SK-N-DZ (cell line): ENCODE measurements at places on chromosomes 1 and 21.
A peak's percentile ranks its signal among the peaks of the same experiment; 100 is the strongest.

DNA sequence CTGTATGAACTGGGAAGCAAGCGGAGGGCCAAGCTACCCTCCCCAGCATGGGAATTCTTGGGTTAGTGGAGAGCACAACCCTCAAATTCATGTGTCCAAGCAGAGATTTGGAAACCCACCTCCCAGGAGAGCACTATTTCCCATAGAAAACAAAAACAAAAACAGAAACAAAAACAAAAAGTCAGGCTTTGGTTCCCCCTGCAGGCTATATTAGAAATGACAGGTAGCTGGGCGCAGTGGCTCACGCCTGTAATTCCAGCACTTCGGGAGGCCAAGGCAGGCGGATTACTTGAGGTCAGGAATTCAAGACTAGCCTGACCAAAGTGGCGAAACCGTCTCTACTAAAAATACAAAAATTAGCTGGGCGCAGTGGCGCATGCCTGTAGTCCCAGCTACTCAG is 10.8 kb downstream of the MINDY1 start:
- no peak for DNase-seq

DNA sequence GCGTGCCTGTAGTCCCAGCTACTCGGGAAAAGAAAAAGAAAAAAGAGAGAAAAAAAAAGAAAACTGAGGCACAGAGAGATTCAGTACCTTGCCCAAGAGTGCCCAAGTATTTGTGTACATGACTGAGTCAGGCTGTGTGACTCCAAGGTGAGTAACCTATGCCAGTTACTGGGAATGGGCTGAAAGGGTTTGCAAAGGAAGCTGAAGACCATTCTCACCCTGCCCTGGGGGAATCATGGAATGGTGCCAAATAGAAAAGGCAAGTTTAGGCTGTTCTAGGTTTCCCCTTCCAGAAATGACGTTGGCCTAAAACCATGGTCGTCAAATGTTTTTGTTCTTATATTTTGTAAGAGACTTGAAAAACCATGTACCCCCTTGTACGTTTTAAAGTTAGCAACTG is 37.9 kb upstream of the LRIG2 start:
- no peak for DNase-seq

- no peak for DNase-seq
Observed at GRCh38 chr1:30505853-30506252, 217.5 kb downstream of the MATN1 start.

DNA sequence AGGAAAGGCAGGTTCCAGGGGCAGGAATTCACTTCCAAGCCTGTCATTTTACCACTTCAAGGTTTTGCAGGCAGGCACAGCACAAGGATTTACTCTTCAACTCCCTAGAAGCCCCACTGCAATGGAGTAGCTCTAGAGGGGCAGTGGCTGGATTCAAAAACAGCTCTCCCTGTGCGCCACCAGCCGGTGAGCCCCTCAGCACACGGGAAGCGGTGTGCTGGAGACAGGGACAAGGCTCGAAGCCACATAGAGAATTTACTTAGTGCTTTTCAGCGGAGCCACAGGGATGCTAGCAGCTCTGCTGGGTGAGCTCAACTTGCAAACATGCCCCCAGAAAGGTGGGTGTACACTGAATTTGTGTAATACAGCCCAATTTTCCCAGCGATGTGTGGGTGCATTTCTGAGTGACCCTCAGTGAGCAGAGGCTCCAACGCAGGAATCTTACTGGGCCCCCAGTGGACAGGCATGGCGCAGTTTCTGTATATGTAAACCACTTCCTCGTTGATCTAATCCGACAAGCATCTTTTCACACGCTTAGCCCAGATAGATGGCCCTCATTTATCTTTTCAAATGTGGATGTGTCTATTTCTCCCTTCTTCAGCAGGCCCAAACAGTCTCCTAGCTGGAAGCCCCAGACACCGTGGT is 10.9 kb downstream of the VWA5B1 start:
- DNase-seq: no peak

- no peak for DNase-seq
Observed at GRCh38 chr1:208604295-208604694, 360.1 kb upstream of the PLXNA2 start.

- DNase-seq: no peak
Observed at GRCh38 chr1:117077267-117077666, 17.1 kb downstream of the TTF2 start.

DNA sequence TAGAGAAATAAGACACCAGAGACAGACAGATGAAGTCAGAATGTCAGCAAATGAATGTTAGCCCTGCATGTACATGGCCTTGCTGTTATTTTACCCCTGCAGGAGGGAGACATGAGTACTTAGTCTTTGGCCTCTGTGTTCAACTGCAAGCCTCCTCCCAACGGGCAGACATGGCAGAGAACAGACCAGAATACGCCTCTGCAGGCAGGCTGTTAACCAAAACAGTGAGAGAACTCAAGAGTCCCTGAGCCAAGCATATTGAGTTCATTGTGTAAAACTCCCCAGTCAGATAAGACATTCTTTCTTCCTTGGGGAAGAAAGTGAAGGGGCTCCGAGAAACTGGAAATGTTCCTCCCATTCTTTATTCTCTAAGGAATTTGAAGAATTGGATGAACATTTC is 150.9 kb downstream of the PHTF1 start:
- no peak for DNase-seq

- DNase-seq: peak; percentile 45
Observed at GRCh38 chr1:110672001-110672752, 2.6 kb downstream of the KCNA3 start.

GRCh38 chr1:26861889-26862378 is 1.0 kb upstream of the SFN start:
- no peak for DNase-seq

DNA sequence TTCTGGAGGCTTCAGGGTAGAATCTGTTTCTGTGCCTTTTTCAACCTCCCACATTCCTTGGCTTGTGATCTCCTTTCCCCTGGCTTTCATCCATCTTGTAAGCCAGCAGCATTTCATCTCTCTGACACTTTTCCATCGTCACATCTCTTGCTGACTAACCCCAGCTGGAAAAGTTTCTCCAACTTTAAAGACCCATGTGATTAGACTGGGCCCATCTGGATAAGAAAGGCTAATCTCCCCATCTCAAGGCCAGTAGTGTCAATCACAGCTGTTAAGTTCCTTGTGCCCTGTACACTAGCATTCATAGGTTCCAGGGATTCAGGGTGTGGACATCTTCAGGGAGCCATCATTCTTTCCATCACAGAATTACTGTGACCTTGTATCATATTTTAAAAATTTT is 452.1 kb downstream of the TTLL7 start:
- no peak for DNase-seq

GRCh38 chr1:116873680-116874271 is 35.9 kb upstream of the PTGFRN start:
- DNase-seq: no peak

DNA sequence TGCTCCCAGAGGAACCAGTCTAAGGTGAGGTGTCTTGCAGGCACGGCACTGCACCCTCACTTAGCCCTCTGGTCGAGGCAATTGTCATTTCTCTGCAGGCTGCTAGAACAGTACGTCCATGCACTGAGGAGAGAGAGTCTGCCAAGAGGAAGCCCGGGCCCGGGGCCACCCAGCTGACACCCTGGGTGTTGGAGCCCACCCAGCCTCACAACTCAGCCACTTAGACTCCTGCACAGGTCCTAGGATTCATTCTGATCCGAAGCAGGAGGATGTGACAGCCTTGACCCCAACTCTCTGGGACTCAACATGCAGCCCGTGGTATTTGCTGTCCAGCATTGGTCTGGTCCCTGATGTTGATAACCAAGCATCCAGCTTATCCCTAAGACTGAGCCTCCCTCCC is 111.9 kb downstream of the ADSS2 start:
- no peak for DNase-seq

DNA sequence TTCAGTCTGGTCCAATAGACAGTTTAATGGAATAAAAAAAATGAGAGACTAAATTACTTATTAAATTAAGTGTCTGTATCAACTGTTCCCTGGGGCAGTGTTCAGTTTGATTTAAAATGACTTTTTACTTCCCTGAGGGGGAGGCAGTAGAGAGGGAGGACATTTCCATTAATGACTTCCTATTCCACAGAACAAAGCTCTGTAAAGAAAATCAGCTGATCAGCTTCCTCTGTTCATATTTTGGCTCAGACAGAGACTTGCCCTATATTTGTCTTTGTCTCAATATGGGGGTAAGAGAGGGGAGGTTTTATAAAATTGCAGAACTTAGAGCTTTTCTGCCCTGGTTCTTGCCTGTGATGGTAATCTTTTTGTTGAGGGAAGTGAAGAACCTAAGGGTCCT is 8.4 kb downstream of the CFAP126 start:
- DNase-seq: no peak

DNA sequence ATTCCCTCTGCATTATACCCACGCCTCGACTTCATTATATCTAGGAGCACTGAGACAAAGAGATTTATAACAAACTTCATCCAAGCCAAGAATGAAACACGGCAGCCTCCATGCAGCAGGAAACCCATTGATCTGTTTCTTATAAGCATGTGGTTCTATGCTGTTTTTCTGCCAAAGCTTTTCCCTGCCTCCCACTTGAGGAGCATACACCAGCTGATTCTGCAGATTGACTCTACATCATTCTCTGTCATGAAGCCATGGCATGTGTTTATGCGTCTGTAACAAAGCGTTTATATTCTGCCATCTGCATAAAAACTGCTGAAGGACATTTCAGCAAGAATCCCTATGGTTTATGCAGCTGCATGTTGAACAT is 102.0 kb downstream of the CYYR1 start:
- DNase-seq: no peak

- DNase-seq: no peak
Observed at GRCh38 chr1:62237950-62238374, 43.3 kb downstream of the L1TD1 start.

- DNase-seq: peak; percentile 9
Observed at GRCh38 chr1:192580351-192580962, 4.9 kb downstream of the RGS1 start.

- DNase-seq: no peak
Observed at GRCh38 chr1:151508833-151509232, 2.4 kb upstream of the CGN start.

DNA sequence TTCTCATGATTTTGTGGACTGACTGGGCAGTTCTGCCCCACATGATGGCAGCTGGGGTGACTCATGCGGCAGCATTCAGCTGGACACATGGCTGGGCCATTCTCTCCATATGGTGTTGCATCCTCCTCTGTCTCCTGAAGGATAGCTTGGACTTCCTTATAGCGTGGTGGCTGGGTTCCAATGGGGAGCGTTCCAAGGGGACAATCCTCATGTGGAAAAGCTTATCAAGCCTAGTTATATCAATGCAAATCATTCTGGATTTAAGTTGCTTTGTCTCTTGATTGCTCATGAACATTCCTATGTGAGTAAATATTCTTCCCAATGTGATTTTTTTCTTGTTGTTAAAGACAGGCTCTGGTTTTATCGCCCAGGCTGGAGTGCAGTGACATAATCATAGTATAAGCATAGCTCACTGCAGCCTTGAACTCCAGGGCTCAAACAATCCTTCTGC is 13.2 kb upstream of the SLC2A1 start:
- DNase-seq: no peak

DNA sequence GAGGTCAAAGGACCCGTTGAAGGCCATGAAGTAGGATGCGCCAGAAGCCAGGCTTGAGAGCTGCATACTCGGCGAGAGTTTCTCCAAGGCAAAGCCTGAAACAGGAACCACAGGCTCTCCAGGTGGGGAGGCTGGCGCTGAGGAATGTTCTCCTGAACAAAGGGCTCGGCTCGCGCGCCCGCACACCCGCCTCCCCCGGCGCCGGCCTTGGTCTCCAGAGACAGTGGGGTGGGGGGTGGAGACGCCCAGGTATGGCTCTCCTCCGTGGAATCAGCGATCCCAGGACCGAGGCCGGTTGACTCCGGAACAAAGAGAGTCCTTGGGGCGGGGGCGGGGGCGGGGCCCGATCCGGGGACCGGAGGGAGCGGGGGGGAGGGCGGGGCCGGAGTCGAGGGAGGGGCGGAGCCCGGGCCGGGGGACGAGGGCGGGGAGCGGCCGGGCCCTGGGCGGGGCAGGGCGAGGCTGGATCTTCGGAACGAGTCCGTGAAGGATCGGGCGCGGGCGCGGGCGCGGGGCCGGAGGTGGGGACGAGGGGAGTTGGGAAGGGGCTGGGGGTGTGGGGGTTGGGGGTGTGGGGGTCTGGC is 85.0 kb downstream of the NKAIN1 start:
- peak; percentile 66 for DNase-seq

DNA sequence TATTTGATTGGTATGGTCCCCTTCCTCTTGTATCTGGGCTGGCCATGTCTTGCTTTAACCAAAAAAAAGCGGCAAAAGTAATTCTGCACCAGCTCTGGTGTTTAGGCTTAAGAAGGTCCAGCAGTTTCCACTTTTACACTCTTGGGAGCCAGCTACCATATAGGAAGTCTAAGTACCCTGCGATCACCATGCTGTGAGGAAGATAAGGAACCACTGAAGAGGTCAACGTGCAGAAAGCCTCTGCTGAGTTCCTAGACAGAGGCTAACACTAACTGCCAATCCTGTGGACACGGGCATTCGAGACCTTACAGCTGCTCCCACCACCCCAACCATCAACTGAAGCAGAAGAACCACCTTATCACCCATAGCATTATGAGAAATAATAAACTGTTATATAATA is 331.4 kb downstream of the VAV3 start:
- DNase-seq: no peak

GRCh38 chr1:238318294-238319110 is 427.8 kb upstream of the ZP4 start:
- DNase-seq: peak; percentile 6

DNA sequence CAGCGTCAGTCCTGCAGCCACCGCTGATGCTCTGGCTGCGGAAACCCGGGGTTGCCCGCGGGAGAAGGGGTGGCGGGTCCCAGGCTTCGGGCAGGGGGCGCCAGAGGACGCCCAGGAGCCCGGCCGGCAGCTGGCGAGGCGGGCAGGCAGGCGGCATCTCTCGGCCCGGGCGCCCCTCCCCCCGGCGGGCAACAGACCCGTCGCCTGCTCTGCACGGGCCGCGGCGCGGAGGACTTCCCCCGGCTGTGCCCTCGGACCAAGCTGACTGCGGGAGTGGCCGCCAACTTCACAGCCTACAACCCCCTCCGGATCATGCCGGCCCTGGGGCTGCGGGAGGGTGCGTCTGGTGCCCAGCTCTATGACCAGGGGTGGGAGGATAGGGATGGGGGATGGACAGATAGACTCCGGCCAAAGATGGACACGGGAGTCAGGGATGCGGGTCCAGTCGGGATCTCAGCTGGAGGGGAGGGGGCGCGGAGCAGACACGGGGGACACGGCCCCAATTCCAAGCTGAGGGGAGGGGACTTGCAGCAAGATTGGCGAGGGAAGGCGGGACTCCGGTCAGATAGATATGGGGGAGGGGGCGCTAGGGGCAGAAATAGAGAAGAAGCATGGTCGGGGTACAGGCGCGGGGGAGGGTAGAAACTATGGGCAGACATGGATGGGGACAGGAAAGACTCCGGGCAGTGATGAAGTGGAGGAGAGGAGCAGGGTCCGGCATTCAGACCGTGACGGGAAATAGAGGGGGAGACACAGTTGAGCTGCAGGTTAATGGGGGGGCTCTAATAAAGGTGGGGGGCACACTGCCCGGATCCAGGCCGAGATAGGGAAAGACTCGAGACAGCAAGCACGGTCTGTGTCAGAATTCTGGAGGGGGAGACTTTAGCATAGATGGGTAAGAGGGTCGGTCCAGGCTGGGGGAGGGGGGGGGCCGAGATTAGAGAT is 1.1 kb downstream of the ADGRB2 start:
- peak; percentile 61 for DNase-seq
